ENCODE measurements at places on chromosomes 1 and 21.

GRCh38 chr1:97781762-97782337 lies 139.0 kb downstream of the DPYD start:
- DNase-seq, result no peak

- DNase-seq, result no peak
Observed at GRCh38 chr1:22184892-22185612, 42.2 kb upstream of the WNT4 start.

- DNase-seq, result no peak
Observed at GRCh38 chr1:84090447-84091245, 53.4 kb upstream of the PRKACB start.

GRCh38 chr1:214004014-214004413 lies 16.2 kb downstream of the PROX1 start:
- DNase-seq, result no peak

DNA sequence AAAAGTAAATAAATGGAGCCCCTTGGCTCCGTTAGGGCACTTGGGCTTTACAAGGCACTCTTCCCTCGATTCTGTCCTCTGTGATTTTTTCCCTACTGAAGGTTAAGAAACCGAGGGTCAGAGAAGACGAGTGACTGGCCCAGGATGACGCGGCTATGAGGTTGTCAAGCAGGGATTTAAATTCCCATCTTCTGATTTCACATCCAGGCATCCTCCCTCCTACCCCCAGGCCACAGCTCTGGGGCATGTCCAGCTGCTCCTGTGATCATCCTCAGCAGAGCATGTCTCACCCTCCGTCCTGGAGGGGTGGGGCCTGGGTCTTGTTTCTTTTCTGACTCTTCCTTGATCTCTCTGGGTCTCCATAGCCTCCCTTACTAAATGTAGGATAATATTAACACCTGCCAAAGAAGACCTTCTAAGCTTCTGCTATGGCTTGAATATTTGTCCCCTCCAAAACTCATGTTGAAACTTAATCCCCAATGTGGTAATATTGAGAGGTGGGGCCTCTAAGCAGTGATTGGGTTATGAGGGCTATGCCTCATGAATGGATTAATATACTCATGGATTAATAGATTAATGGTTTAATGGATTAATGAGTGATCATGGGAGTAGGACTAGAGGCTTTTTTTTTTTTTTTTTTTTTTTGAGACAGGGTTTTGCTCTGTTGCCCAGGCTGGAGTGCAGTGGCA lies 4.6 kb downstream of the CRYBG2 start:
- no peak for DNase-seq

- DNase-seq, result no peak
Observed at GRCh38 chr1:197139169-197139568, 7.3 kb downstream of the ASPM start.

- no peak for DNase-seq
Observed at GRCh38 chr1:109256971-109257681, 7.8 kb downstream of the CELSR2 start.

DNA sequence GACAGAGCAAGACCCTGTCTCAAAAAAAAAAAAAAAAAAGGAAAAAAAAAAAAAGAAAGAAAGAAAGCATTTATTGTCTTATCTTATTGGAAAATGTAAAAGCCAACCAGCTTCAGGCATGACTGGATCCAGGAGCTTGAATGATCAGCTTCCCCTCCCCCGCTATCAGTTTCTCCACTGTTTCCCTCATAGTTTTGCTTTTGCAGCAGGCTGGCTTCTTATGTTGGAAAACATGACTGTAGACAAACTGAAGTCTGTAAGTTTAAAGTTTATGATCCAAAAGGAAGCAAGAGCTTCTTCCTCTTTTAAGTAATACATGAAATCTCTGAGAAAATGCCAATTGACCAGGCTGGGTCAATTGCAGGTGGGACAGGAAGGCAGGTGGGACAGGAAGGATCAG lies 52.2 kb downstream of the FHAD1 start:
- DNase-seq, result no peak

DNA sequence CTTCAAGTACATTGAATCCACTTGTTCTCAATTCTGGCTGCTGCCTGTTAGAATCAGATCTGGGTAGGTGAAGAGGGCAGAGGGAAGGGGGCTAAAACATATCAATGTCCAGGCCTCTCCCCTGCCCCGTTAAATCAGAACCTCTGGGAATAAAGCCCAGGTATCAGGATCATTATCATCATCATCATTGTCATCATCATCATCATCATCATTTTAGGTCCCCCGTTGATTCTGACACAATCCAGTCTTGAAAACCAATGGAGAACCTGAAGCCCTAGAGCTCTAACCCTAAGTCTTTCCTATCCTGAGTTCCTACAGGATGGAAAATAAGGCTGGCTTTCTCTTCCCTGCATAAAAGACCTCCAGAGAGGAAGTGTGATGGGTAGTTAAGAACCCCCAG lies 93.1 kb downstream of the TAS1R2 start:
- no peak for DNase-seq

- DNase-seq, result no peak
Observed at GRCh38 chr1:151011154-151011850, 3.1 kb downstream of the PRUNE1 start.

GRCh38 chr1:42012852-42013251 lies 94.1 kb upstream of the HIVEP3 start:
- DNase-seq, result no peak

GRCh38 chr1:183038333-183038866 lies 15.2 kb downstream of the LAMC1 start:
- no peak for DNase-seq
